Stimulated activated CD8-positive, alpha-beta memory T cell treated with anti-CD3 and anti-CD28 coated beads, Interleukin-15, amount 100 ng/mL, for 4 hours (primary cell): ENCODE measurements at places on chromosomes 12 and 14.

GRCh38 chr14:93987376-93987775 lies 9.7 kb upstream of the CCDC197 start:
- DNase-seq, result no peak

- no peak for DNase-seq
Observed at GRCh38 chr12:102423462-102423861, 56.9 kb downstream of the IGF1 start.

DNA sequence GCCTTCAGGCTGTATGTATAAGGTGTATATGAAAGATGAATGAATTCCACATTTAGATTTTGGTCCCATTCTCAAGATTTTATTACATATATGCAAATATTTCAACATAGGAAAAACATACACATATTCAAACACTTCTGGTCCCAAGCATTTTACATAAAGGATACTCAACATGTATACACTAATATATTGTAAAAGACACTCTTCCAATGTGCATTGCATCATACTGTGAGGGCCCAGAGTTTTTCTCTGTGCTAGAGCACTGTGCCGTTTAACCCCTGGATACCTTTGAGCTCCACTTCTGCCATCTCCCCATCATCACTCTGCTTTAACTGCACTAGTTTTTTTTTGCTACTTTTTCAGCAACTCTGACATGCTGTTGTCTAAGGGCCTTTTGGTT lies 48.1 kb downstream of the ZDHHC17 start:
- no peak for DNase-seq

DNA sequence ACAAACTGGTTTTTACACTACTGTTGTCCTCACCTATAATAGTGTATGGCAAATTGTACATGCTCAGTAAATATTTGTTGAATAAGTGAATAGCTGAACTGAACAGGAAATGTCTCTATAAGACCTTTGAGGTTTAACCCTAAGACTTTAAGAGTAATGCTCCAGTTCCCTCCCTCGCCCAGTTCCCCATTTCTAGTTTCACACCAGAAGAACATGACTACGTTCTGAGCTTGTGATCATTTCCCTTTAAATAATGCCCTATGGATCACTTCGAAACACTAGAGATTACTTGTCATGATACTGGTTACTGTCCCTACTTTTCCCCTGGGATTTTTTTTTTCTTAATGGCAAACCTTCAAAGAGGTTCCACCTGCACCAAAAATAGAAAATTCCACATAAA lies 69.3 kb downstream of the PRKD1 start:
- no peak for DNase-seq

- no peak for DNase-seq
Observed at GRCh38 chr12:25985316-25986175, 27.1 kb downstream of the RASSF8 start.

DNA sequence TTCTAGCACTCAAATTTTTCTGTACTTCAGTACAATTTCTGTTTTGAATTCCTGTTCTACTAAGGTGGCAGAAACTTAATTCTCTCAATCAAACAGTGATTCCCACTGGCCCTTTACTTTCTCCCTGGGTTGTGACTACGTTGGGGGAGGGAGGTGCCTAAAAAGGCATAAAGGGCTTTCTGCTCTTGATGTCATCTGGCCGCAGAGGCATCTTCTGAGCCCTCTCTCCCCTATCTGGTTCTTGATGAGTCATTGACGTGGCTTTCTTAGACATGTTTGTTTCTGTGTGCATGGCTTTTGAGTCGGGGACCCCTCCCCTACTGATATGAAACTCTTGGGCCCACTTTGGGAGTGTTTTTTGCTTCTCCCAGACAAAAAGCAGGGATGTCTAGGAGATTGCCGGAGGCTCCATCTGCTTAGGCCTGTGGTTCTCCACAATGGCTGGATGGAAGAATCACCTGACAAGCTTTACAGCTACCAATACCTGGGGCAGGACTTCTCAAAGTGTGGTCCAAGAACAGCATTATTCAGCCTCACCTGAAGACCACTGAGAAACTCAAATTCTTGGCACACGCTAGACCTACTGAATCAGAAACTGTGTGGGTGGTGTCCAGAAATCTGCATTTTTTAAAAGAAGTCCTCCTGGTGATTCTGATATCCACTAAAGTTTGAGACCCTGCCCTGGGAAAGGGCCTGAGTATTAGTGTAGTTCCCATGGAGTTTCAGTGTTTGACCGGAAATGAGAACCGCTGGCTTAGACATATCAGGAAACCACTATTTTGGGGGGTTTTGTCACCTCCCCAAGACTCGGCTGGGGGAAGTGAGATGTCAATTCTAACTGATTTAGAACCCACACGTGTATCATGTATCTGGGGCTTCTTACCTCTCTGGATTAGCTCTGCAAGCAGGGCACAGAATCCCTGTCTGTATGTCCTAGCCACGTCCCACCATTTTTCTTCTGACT lies 395.7 kb upstream of the PDE3A start:
- no peak for DNase-seq

- DNase-seq, result no peak
Observed at GRCh38 chr14:67421356-67422224, 9.6 kb upstream of the PLEK2 start.
